ENCODE measurements at places on chromosomes 7 and 10.

DNA sequence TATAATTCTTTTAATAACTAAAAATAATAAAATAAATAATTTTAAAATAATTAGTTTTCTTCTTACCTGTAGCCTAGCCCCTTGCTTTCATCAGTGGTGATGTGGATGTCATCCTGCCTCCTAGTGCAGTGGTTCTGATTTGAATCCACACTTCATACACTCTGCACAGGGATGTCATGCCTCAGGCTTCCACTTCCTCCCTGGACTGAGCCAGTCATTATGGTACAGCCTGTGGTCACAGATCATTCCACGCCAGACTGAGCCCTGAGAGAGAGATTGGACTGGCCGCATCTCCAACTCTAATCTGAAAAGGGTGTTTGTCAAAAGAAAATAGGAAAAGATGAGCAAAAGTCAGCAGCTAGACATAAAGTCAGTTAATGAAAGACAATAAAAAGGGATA lies 436.2 kb upstream of the IGFBP3 start:
- no peak for DNase-seq

DNA sequence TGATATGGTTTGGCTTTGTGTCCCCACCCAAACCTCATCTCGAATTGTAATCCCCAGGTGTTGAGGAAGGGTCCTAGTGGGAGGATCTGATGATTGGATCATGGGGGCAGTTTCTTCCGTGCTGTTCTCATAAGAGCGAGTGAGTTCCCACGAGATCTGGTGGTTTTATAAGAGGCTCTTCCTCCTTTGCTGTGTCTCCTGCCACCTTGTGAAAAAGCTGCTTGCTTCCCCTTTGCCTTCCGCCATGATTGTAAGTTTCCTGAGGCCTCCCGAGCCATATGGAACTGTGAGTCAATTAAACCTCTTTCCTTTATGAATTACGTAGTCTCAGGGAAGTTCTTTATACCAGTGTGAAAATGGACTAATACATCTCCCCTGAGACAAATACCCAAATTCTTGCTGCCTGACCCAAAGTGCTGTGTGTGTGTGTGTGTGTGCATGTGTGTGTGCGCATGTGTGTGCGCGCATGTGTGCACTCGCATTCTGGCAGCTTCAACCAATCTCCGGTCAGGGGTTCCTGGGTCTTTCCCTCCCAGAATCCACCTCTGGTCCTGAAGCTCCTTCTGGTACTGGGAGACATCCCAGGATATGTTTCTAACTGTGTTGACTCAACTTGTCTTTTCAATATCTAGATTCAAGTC lies 98.1 kb upstream of the LRRC4 start:
- no peak for DNase-seq

DNA sequence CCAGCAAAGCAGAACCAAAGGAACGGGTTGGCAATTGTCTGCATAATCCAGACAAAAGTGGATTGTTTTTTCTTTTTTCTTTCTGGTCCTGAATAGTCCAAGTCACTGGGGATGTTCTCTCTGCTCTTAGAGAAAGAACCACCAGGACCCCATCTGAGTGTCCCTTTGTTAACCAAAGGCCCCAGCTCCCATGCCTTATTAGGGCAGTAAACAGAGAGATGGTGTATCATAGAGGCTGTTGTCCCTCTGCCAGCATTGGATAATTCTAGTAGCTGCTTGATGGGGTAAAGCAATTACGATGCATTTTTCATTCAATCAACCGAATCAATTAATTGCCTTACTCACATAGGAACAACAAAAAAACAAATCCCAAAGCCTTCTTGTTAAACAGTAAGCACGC lies 213.0 kb downstream of the BUB3 start:
- DNase-seq, result no peak

DNA sequence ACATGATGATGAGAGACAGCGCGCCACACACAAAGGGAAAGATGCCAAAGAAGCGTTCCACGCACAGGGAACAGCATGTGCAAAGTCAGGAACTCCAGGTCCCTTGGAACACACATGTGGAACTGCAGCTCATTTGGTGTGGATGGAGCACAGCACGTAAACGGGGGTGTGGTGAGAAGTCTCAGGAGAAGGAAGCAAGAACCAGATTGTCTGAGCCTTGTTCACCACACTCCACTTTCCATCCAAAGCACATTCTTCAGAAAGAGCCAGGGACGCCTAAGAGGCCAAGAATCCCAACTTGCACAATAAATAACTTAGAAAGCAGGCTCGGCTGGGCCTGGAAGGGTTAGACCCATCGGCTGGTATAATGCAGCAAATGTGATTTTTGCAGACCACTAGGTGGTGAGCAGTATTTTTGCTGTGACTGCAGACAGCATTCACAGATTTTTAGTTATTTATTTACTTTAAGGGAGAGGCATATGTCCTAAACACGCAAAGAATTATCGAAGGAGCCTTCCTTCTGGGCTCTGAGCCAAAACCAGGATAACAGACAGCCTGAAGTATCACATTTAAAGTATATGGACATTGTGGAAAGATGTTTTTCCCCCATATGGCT lies 27.9 kb upstream of the ASCC1 start:
- peak; percentile 71 for DNase-seq

- peak; percentile 16 for DNase-seq
These were observed 1.4 kb upstream of the CALD1 start for GRCh38 chr7:134777908-134778580.

DNA sequence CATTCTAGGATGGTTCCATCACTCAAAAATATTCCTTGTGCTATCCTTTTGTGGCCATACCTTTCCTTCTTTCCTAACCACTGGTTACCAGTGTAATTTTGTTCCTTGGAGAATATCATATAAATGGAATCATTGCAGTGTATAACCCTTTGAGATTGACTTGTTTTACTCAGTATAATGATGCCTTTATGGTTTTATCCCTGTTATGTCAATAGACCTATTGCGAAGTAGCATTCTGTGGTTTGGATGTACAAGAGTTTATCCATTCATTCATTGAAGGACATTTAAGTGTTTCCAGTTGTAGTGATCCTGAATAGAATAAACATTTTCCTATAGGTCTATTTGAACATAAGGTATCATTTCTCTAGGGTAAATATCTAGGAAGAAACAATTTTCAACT lies 54.2 kb downstream of the RBM33 start:
- DNase-seq, result no peak

GRCh38 chr10:52566471-52567246 lies 205.9 kb downstream of the MBL2 start:
- peak; percentile 80 for DNase-seq

Measured in ELR (cell line).